Retinal pigment epithelial cell (primary cell): ENCODE measurements at places on chromosomes 2 and 18.

GRCh38 chr2:238634701-238635357 lies 208.1 kb downstream of the ASB1 start:
- no peak for DNase-seq

GRCh38 chr2:120133572-120134244 lies 89.5 kb downstream of the TMEM185B start:
- no peak for DNase-seq

GRCh38 chr2:160399880-160400279 lies 93.7 kb downstream of the RBMS1 start:
- DNase-seq: no peak

DNA sequence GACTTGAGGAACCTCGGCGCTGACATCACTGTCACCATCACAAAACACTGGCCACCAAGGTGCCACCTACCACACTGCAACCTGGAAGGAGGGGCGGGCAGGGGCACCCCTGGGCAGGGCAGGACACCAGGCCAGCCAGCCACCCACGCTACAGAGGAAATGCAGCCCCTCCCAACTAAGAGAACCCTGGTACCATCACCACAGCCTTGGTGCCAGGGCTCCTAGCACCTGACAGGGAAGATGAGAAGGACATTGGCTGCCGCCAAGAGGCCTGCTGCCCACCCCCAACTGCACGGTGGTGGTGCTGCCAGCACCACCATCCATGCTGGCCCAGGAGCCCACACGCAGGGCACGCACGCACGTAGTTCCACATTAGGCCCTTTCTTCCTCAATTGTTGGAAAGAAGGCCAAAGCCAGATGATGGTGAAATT lies 88.7 kb downstream of the HDAC4 start:
- no peak for DNase-seq

DNA sequence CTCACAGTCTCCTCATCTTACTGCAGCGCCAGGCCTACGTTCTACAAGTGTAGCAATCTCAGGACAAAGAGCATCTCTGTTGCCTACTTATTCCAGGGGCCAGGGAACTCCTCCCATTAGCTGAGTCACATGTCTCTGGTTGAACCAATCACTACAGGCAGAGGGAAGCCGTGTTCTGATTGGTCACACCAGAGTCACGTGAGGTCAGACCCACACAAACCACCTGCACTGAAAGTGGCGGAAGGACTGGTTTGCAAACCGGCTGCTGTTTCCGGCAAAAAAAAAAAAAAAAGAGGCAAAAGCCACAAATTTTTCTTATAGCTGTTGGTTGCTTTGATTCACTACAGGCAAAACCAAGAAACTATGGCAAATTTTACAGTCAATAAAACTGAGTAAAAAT lies 21.9 kb upstream of the USP14 start:
- DNase-seq: no peak

GRCh38 chr2:67374949-67375348 lies 22.2 kb upstream of the ETAA1 start:
- DNase-seq: no peak

GRCh38 chr2:16179701-16180416 lies 239.5 kb downstream of the MYCN start:
- no peak for DNase-seq

DNA sequence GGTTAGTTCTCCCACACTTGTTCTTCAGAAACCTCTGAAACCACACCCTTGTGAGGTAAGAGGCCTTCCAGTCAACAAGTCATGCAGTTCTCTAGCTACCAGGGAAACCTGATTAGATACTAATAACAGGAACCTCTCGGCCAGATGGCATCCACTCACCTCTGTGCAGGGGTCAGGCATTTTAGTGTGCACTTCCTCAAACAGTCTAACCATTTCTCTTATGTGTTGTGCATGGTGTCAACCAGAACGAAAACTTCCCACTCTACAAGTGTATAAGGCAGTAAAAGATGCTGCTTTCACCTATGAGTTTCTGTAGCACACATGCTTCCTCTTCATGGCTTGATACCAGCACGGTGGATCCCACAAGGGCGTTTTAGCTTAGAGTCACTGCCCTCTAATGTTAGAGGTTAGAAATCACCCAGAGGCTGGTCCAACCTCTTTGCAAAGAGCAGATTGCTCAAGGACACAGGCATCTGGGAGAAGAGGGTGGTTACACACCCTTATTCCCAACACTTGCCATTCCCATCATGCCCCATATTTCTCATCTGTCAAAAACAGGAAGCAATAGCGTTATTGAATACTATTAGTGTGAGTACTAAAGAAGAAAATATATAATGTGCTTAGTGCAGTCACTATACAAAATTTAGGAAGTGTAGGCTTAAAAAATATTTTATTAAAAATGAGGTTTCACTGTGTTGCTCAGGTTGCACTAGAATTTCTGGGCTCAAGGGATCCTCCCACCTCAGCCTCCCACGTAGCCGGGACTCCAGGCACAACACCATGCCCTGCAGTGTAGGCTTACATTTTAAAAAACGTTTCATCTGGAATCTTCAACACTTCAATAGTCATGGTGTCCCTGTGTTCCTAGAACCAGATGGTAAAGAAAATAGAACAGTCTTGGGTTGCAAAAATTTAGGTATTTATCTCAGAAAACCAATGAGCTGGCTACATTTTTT lies 34.5 kb upstream of the RAB31 start:
- DNase-seq: no peak

- peak; percentile 9 for DNase-seq
These were observed 18.5 kb downstream of the KCNJ13 start for GRCh38 chr2:232757905-232758304.

DNA sequence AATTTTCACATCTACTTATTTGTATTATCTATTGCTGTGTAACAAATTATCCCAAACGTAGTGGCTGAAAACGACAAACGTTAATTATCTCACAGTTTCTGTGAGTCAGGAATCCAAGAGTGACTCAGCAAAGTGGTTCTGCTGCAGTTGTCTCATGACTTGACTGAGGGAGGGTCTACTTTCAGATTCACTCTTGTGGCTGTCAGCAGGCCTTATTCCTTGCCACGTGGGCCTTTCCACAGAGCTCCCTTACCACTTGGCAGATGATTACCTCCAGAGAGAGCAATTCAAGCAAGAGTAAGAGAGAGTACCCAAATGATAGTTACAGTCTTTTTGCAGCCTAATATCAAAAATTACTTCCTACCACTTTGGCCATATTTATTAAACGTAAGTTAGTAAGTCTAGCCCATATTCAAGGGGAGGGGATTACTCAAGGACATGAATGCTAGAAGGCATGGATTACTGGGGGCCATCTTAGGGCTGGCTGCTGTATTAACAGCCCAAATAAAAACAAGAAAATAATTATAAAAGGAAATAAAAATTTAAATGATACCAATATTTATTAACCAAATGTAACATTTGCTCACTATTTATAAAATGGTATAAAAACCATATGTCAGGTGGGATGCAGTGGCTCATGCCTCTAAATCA lies 48.7 kb upstream of the NBEAL1 start:
- DNase-seq: peak; percentile 48

DNA sequence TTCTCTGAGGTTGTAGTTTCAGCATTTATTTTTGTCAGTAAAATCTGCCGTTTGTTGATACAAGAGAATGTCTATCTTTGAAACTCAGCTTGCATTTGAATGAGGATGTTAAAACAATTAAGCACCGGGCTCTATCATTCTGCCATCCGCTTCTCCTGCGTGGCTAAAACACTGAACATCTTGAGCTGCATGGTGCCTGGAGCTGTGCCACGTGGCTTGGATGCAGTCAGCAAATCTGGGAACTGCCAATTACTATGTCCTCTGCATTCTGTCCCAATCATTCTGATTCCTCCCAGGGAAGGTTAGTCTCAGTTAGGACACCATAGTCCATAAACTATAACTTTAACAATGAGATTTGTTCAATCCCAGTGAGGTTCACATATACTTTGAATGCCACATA lies 598.4 kb downstream of the FBXO15 start:
- no peak for DNase-seq

DNA sequence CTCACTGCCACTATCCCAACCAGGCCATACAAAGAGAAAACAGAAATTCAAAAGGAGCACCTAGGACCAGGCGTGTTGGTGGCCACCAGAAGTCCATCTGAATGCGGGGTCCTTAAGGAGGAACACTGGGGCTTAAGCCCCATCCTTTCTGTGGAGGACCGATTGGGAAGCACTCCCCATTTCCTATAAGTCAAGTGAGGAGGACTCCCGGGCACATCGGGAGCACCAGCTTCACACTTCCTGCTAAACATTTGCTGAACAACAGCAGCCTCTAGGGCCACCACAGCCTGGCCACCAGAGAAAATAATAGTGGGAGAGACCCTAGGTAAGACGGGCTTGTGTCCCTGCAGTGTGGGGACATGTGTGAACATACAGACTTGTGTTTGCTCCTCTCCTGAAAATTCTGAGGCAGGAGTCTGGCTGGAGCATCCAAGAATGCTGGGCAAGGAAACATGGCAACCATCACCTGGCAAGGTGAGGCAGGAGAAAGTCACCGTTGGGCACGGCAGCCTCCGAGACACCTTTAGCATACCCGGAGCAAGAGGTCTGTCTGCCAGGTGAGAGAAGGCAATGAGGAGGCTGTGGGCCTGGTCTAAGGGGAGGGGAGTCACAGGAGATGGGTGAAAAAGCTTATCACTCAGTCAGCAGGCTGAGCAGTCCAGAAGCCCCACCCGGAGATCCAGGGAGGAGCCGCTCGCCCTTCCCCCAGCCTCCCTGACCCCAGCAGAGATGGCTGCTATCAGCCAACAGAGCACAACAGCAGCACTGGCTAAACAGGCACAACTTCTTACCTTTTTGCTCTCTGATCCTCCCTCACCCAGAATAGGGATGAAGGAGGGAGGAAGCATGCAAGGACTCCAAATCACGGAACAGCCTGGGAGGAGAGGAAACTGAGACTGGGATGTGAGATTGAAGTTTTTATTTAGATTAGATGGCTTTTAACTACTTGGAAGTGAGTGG lies 282.3 kb downstream of the EIPR1 start:
- no peak for DNase-seq

DNA sequence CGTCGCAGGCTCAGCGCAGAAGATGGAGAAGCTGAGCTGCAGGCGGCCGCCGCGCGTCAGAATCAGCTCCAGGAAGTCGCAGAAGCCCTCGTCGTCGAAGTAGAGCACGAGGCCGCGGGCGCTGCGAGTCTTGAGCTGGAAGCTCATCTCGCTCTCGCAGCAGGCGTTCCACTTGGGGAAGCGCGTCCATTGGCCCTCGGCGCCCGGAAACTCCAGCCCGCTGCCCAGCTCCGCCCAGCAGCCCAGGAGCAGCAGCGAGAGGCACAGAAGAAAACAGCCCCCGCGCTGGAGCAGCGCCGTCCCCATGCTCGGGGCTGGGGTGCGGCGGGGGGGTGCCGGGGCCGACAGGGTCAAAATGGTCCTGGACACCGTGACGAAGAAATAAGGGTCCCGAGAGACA lies 4.0 kb downstream of the NRXN1 start:
- no peak for DNase-seq

GRCh38 chr18:42706618-42707017 lies 408.9 kb downstream of the RIT2 start:
- DNase-seq: no peak

DNA sequence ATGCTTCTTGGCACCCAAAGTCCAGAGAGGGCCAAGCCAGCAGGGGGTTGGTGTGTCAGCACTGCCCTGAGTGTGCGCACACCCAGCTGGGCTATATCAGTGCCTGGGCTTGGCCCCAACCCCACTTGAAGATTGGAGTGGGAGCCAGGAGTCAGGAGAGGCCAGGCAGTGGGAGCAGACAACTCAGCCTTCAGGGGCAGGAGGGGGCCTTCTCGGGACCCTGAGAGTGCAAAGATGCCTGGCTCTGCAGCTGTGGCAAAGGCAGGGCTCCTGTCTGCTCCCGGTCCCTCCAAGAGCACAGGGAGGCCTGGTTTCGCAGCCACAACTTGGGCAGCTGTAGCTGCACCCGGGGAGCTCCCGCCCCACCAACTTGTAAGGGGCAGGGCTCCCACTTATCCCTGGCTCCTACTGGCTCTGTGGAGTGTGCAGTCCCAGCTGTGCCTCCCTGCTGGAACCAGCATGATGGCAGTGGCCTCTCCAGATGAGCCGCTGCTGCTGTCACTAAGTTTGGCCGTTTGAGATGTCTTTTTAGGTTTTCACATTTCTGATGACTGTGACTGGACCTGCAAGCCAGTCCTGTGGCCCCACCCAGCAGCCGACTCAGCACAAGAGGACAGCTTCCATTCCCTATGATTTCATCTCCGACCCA lies 148.8 kb upstream of the HS6ST1 start:
- DNase-seq: no peak

GRCh38 chr2:196314780-196315179 lies 143.4 kb upstream of the STK17B start:
- no peak for DNase-seq

GRCh38 chr2:144694456-144694855 lies 174.5 kb upstream of the ZEB2 start:
- DNase-seq: no peak

DNA sequence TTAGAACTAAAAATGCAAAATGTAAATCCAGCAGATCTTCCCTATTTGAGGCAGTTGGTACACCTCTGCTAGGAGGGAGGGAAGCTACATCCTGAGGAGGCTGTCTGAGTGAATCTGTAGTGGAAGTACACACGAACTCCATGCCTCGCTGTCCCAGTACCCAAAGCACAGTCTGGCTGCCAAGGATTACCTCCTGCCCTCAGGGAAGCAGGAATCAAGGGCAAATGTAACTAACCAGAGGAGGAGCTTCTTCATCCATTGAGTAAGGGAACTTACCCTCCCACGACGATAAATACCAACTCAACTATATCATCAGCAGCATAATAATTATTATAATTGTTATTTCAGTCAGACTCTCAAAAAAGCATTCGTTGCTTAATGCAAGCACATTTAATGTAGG lies 2.1 kb downstream of the DHRS9 start:
- no peak for DNase-seq
